Stimulated activated CD8-positive, alpha-beta memory T cell treated with anti-CD3 and anti-CD28 coated beads, Interleukin-12 subunit alpha, Interleukin-12 subunit beta, amount 100 ng/mL, for 1 hour (primary cell): ENCODE measurements at places on chromosomes 5 and 9.

- DNase-seq, result no peak
Observed at GRCh38 chr9:120412425-120412951, 167.5 kb downstream of the CDK5RAP2 start.

DNA sequence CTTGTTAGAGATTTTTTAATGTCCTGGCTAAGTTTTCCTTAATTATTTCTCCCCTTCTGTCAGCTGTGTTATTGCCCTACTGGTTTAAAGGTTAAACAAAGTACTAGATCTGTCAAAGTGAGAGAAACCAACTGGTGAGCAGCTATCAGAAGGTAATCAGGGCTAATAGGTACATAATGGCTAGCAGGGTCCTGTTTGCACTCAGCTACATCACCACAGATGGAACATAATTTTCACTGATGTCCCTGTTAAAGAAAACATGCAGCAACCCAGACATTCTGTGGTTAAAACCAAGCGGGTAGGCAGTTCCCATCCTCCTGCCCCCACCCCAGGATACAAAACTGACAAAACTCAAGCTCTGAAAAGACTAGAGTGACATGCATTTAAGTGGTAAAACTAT, 473.9 kb downstream of the NR2F1-AS1 start:
- DNase-seq, result no peak

- DNase-seq, result no peak
Observed at GRCh38 chr5:6576861-6577501, 55.9 kb downstream of the NSUN2 start.

DNA sequence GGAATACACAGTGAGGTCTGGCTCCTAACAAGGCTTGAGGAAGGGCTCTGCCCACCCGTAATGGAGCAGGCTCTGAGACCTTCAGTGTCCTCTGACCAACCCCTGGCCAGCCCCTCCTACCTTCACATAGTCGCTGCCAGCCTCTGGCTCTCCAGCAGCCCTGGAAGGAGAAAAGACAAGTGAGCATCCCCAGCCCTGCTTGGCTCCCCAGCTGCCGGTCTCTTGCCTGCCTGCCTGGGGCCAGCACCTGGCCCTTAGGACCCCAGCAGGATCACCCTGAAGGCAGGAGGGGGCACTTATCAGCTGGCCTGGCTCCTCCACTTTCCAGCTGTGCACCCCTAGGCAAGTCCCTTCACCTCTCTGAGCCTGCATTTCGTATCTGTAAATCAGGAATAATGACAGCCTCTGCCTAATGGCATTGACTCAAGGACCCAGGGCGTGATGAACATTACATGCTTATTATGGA, 16.9 kb downstream of the SH2D3C start:
- DNase-seq, result no peak
